Left ventricle myocardium inferior (tissue), 1 donor: ENCODE measurements at places on chromosomes 12 and 14. TPM values are rescaled to one million over a fixed set of nuclear protein-coding genes. Genes with fewer than 3 reads are reported as not detected.

MAP1LC3B2 gene
- 2.9 TPM for total RNA-seq

PTPRB gene
- total RNA-seq = 38.7 TPM

ANKRD33 gene
- total RNA-seq = not detected

LTBP2 gene
- total RNA-seq = 26.5 TPM

TEX22 gene
- 0.99 TPM for total RNA-seq

TSPAN11 gene
- total RNA-seq = 1.7 TPM

IAPP gene
- not detected for total RNA-seq

IRAK3 gene
- total RNA-seq = 4.8 TPM

NTN4 gene
- 76.8 TPM for total RNA-seq

NTS gene
- total RNA-seq = not detected

B3GNT4 gene
- not detected for total RNA-seq

RERG gene
- total RNA-seq = 4.5 TPM

SLC10A1 gene
- not detected for total RNA-seq

CIDEB gene
- total RNA-seq = 3.1 TPM

PTPRR gene
- 1.3 TPM for total RNA-seq

ADSS1 gene
- 218 TPM for total RNA-seq

NFATC4 gene
- 20.6 TPM for total RNA-seq

SCNN1A gene
- 0.22 TPM for total RNA-seq

C12orf54 gene
- total RNA-seq = not detected

MYH7 gene
- 14,853 TPM for total RNA-seq

TAS2R31 gene
- total RNA-seq = 0.88 TPM

LRRC10 gene
- 43.8 TPM for total RNA-seq

C14orf180 gene
- total RNA-seq = 44.1 TPM

APOF gene
- total RNA-seq = not detected

TCL1B gene
- total RNA-seq = not detected

TPPP2 gene
- total RNA-seq = 1.6 TPM
